Activated CD4-positive, alpha-beta T cell treated with anti-CD3 and anti-CD28 coated beads for 36 hours (primary cell): ENCODE measurements at places on chromosomes 11 and 22. TPM values are rescaled to one million over a fixed set of nuclear protein-coding genes. Genes with fewer than 3 reads are reported as not detected.

The P4HA3 gene
- total RNA-seq: not detected

The CABP7 gene
- not detected for total RNA-seq

The TEX54 gene
- total RNA-seq: 0.42 TPM

The UBQLNL gene
- total RNA-seq: 0.14 TPM

The CCDC90B gene
- 30.4 TPM for total RNA-seq

The SPTBN2 gene
- 1.6 TPM for total RNA-seq

The FOLR2 gene
- total RNA-seq: not detected

The TRIM51 gene
- total RNA-seq: not detected

The ADAMTS15 gene
- total RNA-seq: not detected

The SLC37A2 gene
- 0.41 TPM for total RNA-seq

DNA sequence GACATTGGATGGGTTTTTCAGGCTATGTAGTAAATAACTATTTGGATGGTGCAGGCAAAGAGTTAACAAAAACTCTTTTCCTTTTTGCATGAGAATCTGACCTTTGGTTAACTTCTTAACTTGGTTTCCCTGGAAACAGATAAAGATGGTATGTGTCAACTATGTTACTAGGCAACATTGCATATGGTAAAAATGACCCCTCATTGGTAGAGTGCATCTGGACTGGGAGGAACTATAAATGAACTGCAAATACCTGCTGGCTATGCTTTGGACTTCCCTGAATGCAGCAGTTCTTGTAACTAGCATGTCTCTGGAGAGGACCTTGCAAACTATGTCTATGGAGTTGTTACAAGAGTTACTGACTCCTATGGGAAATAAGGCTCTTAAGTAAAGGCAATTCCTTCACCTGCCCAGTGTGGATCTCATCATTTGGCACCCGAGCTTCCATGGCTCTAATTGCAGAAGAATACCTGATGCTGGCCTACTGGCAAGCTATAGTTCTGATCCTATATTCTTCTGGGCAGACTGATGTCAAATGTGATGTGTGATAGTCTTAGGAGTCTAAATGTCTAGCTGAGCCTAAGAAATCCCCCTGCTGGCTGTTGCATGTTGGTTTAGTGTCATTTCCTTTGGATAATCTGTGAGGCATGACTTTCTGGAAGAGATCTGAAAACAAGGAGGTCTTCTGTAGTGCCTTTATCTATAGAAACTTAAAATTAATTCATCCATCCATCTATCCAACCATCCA is 126.7 kb upstream of the MTMR2 start:
- no peak for DNase-seq

DNA sequence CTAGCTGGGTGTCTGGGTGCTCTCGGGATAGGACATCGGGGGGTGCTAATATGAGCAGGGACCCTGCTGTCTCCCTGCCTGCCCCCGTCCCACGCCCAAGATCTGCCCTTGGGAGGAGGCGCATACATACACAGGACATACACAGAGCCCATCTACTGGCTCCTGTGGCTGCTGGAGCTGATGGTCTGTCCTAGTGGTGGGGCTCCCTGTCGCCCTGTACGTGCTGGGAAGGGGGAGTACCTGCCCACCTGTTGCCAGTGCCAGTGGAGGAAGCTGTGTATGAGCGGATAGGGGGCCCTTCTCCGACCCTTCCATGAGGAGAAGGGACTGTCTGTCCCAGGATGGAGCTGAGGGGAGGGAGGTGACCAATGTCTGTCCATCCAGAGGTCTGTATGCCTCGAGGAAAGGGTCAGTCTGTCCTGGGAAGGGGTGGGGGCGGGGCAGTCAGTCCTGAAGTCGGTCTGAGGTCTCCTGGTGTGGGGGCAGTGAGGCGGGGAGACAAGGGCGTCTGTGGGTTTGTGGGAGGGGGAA is 952 bp downstream of the TBC1D10A start:
- DNase-seq: no peak

DNA sequence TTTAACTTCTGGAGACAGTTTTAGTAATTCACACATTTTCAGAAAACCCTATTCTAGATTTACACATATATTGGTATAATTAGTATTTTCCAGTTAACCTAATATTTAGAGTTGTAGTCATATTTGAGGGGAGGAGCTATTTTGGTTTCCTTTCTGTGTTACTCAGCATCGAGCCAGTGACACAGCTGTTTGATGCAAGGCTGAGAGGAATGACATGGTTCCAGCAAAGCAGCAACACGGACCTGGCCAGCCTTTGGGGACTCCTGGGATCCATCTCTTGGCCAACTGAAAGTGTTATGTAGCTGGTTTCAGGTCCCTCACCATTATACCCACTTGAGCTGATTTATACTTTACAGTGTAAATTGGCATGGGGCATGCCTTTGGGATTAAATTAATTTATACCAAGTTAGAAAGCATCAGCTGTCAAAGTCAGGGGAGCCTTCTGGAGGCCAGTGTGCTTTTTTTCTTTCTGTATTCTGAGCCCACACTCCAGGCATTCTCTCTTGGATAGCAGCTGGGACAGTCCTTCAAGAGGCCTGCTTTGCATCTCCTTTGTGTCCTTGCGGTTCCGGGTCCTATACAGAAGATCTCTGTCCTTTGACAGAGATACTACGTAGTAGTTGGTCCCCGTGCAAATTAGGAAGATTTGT is 91.3 kb upstream of the SLC25A18 start:
- no peak for DNase-seq

GRCh38 chr11:35968386-35969088 is 24.7 kb downstream of the LDLRAD3 start:
- DNase-seq: no peak

- peak; percentile 74 for DNase-seq
Observed at GRCh38 chr11:119094816-119095065, 6.9 kb downstream of the DPAGT1 start.

GRCh38 chr11:61879152-61879551 is 12.2 kb downstream of the FADS3 start:
- DNase-seq: no peak

DNA sequence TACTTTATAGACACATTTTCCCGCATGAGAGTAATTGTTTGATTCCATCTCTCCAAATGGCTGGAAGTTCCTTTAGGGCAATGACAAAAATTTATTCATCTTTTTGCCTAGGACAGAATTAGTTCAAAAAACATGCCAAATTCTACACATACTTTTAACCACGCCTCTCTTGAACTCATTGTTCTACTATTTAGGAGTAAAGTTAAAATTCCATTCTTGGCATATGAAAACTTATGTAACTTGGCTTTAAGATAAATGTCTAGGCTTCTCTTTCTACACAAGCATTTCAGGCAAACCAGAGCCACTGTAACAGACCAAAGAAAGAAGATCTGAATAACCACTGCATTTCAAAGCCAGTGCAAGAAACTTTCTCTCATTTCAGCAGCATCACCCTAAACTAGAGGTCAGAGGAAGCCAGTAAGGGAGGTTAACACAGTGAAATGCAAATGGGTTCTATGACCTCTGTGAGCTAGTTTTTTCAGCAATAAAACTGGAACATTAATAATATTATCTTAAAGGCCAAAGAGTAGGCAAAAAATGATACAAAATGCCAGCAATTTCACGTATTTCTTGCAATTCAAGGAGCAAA is 73.0 kb downstream of the RSF1 start:
- no peak for DNase-seq

DNA sequence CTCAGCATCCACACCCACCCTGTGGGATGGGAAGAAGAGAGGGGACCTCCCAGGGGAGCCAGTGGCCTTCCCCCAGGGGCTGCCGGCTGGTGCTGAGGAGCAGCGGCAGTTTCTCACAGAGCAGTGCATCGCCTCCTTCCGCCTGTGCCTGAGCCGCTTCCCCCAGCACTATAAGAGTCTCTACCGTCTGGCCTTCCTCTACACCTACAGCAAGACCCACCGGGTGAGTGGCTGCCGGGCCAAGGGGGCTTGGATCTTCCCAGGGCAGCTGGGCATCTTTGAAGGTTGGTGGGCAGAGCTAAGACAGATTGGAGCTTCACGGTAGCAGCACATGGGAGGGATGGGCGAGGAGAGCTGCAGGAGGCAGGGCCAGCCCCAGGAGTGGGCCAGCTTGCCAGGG is 61.8 kb upstream of the SUSD2 start:
- no peak for DNase-seq

GRCh38 chr11:108536783-108537182 is 38.6 kb upstream of the POGLUT3 start:
- DNase-seq: no peak

DNA sequence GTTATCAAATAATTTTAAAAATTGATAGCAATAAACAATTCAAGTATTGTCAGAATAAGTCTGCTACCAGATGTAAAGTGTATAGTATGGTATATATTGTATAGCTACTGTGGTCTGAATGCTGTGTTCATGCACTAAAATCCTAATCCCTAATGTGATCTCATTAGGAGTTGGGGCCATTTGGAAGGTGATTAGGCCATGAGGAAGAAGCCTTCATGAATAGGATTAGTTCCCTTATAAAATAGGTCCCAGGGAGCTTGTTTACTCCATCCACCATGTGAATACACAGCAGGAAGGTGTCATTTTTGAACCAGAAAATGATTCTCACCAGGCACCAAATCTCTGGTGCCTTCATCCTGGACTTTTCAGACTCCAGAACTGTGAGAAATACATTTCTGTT is 363.0 kb upstream of the CNTN5 start:
- no peak for DNase-seq

DNA sequence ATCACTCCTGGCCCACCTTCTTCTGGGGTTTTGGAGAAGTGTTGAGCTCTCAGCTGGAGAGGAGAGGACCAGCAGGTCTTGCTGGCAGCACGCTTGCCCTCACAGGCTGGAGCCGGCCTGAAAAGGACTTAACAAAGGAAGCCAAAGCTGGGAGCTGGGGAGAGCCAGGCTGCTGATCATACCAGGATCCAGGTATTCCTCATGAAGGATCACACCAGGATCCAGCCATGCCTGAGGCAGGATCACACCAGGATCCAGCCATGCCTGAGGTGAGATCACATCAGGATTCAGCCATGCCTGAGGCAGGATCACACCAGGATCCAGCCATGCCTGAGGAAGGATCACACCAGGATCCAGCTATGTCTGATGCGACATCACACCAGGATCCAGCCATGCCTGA is 17.0 kb downstream of the MRGPRD start:
- no peak for DNase-seq

- no peak for DNase-seq
Observed at GRCh38 chr22:30610299-30610698, 3.3 kb downstream of the TCN2 start.

DNA sequence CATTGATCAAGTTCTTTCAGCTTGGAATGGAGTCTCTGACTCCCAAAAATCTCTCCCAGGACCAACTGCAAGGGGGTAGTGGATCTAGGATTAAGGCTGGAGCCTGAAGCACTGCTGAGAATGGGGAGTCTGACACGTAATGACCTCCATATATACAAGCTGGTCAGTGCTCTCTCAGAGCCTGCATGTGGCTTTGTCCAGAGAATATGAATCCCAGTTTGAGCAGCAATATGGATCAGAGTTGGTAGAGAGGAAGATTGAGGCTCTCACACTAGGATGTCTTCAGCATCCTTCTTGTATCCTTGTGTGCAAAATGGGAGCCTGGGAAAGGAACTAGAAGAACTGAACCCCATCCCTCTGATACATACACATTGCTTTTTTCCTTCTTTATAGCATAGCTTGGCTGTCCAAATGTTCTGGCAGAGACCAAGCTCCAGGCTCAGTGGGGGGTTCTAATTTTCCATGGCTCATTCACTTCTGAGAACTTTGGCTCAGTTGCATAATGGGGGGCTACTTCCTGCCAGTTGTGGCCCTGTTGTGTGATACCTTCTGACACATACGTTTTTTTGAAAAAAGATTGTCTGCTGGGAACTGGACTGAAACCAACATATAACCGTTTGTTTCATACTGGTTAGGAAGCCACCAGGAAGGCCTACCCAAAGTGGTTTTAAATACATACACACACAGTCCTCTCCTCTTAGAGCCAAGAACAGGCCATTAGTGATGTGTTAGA is 138.2 kb downstream of the ETS1 start:
- no peak for DNase-seq

DNA sequence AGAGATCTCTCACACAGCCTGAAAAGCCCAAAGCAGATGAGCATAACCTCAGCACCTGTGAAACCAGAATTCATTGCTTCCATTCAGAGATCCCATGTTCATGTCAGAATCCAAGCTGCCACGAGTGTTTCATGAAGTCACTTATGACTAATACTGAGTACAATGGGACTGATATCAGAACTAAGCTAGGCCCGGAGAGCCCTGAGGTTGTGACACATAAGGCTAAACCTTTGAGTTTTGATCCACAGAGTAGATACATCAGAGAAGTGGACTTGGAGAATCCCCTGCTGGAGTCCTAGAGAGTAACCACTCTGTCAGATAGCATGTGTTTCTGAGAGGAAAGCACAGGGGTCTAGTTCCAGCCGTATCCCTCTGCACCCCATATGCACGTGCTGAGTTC is 890 bp upstream of the GLYATL1 start:
- DNase-seq: no peak

DNA sequence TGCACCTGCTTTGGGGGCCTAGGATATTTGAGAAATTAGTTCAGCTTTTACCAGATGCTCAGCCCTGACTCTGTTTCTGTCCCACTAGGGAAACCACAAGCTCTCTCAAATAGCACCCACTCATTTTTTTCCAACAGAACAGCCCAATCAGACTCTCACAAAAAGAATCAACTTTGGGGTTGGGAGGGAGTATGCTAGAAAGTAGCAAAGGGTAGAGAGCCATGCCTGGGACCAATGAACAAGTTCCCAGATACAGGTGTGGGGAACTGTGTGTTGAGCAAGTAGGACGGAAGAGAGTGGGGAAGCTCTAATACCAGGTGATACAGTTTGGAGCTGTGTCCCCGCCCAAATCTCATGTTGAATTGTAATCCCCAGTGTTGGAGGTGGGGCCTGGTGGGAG is 41.1 kb downstream of the TRIM66 start:
- DNase-seq: no peak
